Left renal pelvis (tissue), 4 donors: ENCODE measurements at places on chromosomes 1 and 21.

GRCh38 chr1:234554698-234555311 is 55.2 kb downstream of the IRF2BP2 start:
- no peak for DNase-seq

DNA sequence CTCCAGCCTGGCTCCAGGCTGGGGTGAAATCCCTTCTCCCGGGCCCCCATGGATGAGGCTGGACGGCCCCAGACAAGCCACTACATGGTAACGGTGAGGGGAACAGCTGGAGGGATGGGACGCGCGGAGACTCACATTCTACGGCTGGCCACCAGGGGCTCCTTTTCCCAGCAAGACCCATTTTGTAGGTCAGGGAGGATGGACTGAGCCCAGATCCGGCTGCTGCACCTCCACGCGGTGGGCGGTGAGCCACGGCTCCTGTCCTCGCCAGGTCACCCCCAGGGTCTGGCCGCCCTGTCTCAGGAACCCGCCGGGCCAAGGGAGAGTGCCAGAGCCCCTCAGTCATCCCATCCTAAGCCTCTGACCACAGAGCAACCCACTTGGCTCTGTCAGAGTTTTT is 75.0 kb upstream of the ACTRT2 start:
- no peak for DNase-seq

- no peak for DNase-seq
These were observed 51.4 kb downstream of the RHBG start for GRCh38 chr1:156420205-156421061.

- DNase-seq, result no peak
These were observed 2.0 kb downstream of the PYCR2 start for GRCh38 chr1:225921734-225922709.

GRCh38 chr21:46216132-46216747 is 12.3 kb downstream of the LSS start:
- DNase-seq, result no peak

DNA sequence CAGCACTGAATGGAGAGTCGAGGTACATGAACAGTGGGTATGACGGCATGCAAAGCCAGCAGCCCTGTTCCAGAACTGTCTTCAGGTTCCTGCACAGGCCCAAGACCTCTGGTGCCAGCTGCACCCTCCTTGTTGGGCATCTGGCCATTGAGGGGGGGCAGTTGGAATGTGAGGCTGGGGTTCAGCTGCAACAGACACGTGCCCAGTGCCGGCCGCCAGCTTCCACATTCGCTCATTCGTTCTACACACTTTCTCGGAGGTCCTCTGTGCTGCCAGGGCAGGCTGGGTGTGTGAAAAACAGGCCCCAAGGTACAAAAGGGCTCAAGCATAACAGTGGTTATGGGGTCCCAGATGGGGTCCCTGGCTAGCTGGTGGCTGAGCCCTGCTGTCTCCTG is 37.9 kb upstream of the SLC19A1 start:
- DNase-seq, result no peak

DNA sequence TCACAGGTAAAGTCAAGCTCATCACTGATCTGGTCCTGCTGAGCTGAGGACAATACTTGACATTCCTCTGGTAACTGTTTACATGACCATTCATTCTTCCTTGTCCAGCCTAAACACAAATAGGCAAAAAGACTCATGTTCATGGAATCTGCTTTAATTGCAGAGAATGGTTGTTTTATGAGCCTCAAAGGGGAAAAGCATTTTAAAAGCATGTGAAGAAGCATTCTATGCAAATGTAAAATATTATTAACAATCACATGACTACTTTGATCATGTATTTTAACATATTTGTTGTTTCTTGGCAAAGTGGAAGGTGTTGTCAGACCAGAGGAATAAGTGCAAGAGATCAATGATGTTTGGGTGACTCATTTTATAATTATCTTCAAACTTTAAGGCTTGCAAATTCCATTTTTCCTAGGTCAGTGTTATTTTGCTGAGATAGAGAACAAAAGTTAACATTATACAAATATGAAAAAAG is 133.7 kb downstream of the RUNX1 start:
- no peak for DNase-seq

DNA sequence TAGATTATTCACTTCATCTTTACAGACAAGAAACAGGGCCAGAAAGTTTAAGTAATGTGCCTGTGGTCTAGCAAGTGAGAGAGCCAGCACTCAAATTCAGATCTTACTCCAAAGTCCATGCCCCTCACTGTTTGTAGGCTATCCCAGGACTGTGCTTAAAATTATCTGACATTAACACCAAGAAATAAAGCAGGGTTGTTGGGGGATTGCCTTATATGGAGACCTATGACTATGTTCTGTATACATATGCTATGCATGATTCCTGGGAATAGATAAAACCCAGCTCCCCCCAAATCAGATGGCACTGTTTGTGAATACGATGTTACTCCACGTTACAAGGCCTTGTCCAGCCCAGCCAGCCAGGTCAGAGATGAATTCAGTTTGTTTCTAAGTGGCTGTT is 131.6 kb upstream of the HOOK1 start:
- no peak for DNase-seq

- no peak for DNase-seq
These were observed 7.0 kb downstream of the HFM1 start for GRCh38 chr1:91397605-91398004.

DNA sequence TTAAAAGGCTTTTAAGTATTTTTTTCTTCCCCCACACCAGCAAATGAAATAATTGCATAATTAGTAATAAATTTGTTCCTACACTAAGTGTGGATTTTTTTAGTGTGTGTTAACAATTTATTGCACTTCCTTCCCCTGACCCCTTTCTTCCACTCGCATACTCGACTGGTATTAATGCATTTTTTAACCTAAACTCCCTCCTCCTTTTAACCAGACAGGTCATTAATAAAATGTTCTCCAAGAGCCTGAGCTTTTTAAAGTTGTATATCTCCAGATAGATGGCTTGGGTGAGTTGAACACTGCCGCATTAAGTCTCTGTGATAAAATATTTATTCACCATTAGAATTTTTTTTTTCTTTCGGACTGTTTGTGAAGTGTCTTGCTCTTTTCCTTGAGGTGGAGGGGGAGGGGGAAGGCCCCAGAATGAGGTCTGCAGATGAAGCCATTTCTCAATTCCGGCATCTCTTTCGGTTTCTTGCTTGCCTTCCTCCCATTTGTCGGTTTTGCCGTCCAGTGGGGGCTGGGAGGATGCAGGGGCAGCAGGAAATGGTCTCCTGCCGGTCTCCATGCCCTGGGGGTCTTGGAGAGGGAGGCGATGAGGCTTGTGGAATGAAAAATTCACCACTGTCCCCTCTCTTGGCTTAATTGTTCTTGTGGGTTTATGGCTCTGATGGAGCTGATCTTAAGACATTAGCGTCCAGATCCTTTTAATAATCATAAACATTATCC is 64.1 kb upstream of the ACTL8 start:
- no peak for DNase-seq

DNA sequence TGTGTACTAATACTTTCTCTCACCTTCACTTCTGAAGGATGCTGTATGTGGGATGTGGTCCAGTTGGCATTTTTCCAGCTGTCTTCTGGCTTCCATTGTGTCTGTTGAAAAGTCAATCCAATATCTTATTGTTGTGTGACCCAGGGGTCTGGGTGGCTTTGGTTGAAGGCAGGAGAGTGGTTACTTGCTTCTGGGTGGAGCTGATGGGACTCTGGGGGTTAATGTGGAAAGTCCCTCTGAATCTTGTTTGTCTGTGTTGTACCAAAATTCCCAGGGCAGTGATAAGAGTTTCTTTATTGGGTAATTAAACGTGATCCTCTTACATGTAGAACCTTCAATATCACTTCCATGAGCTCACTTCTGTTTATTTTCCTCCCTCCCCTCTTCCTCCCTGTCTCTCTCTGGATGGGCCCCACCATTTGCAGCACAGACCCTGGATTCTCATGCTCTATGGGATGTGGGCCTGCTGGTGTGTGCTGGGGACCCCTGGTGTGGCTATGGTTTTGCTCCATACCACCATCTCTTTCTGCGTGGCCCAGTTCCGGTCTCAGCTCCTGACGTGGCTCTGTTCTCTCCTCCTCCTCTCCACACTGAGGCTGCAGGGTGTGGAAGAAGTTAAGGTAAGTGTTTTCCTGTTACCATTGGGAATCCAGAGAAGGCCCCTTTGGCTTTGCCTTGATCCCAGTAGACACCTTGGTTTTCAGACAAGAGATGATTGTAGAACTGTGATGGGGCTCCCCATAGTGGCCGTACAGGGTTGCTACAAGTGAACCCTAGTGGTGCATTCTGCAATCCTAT is 71.5 kb downstream of the HHAT start:
- no peak for DNase-seq

GRCh38 chr1:33140153-33141149 is 41.4 kb downstream of the TRIM62 start:
- no peak for DNase-seq

DNA sequence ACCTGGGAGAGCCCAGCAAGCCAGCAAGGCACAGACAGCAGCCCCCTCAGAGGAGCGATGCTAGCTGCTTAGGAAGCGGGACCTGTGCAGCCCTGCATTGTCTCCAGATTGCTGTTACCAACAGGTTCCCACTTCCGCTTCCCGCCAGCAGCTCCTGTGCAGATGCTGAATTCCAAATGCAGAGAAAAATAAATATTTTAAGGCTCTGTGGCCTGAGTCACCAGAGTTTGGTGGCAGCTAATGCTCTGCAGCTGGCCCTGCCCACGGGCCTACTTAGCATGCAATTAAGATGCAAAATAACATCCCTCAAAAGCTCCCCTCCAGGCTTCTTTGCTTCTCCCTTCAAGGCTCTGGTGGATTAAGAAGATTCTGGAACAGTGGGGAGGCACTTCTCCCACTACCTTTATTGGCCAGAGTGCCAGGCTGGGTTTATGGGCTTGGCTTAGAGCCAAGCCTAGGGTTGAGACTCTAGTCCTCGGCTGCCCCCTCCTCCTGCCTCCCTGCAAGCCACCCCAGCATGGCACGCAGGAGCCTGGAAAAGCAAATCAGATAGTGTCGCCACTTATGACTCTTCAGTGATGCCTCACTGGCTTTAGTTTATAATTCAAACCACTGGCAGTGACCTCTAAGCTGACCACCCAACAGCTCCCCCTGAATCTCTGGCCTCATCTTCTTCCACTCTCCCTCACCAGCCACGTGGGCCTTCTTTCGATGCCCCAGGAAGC is 207.1 kb upstream of the ZC3H12A start:
- DNase-seq, result no peak

- DNase-seq, result no peak
These were observed 48.5 kb downstream of the NR5A2 start for GRCh38 chr1:200075938-200076546.

GRCh38 chr1:66494482-66494881 is 39.5 kb upstream of the SGIP1 start:
- DNase-seq, result no peak

- DNase-seq, result no peak
These were observed 239.3 kb downstream of the LMO4 start for GRCh38 chr1:87568005-87568404.

DNA sequence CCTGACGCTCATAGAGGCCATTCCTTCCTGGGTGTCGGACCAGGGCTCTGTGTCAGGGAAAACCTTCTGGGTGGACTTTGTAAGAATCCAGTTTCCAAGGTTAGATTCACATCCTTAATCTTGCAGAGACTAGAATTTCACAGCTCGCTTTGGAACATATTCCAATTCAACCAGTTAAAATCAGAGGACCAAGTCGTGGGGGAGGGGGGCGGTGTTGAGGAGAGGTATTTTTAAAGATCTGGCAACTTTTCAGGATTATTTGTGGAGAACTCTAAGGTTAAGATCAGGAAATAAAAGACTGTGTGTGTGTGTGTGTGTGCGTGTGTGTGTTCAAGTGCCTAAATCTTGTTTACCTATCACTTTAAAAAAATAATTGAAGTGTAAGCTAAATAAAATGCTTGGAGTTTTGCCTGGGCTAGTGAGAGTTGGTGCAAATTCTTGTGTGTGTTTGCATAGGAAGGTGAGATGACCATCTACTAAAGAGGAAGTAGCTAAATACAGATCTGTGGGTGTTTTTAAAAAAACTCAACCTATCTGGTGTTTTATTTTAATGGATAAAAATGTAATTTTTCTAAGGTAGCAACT is 21.8 kb downstream of the TENT5C start:
- DNase-seq, result no peak

DNA sequence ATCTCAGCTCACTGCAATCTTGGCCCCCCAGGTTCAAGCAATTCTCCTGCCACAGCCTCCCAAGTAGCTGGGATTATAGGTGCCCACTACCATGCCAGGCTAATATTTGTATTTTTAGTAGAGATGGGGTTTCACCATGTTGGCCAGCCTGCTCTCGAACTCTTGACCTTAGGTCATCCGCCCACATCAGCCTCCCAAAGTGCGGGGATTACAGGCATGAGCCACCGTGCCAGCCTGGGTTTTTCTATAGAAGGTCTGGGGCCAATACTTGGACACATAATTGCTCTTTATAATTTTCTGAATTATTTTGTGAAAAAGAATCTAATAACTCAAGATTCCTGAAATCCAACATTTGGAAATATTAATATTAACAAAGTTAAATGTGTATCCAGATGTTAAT is 1267.7 kb upstream of the ADGRL4 start:
- DNase-seq, result no peak

- no peak for DNase-seq
These were observed 2.3 kb downstream of the PLA2G2F start for GRCh38 chr1:20141466-20141865.

- no peak for DNase-seq
These were observed 50.6 kb downstream of the UCK2 start for GRCh38 chr1:165877940-165878556.

GRCh38 chr1:151048645-151049032 is 1.1 kb downstream of the C1orf56 start:
- no peak for DNase-seq

DNA sequence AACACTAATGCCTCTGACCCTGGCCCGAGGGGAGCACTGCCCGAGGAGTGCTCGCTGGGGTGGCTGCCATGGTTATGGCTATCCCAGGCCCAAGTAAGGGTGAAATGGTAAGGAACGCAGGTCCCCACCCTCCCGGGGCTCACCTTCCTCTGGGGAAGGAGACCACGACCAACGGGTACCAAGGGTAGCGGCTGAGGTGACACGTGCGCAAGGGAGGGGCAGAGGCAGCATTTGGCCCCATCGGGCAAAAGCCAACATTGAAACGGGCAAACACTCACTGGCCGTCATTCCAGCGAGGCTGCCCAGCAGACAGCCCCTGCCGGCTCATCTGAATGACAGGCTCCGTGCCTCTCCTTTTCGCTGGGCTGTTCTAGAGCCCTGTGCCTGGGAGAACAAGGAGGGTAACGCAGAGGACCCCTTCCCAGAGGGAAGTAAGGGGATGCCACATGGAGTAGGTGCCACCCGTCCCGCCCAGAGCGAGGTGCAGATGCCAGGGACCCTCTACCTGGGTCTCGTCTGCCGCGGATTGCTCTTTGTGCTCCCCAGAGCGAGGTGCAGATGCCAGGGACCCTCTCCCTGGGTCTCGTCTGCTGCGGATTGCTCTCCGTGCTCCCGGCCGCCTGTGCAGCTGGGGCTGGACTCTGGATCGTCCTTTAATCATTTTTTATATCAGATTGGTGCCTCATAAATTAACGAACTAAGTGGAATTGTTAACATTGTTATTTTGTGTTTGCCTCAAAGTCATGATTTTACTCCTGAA is 16.2 kb downstream of the ACTRT2 start:
- DNase-seq, result no peak

DNA sequence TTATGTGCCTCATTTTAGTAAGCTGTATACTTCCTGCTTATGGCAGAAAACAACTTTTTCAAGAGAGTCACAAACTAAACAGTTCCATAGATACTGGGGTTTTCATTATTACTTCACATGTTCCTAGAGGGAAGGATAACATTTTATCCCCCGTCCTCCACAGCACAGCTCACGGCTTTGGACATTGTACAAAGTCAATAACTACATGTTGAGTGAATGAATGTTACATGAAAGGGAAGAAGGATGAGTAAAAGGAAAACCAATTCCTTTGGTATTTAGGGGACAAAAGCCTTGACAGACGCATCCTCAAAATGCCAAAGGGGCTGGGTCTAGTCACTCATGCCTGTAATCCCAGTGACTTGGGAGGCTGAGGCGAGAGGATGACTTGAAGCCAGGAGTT is 14.8 kb downstream of the PI4KB start:
- DNase-seq, result no peak
